Caco-2 (cell line): ENCODE measurements at places on chromosomes 6 and 20. TPM values are rescaled to one million over a fixed set of nuclear protein-coding genes. Genes with fewer than 3 reads are reported as not detected.

Gene KCNS1
- 0.09 TPM in 1 of 2 replicates, not detected in the other for total RNA-seq

Gene RNGTT
- 17.5 and 17.7 TPM in 2 replicates for total RNA-seq

Gene PRDM1
- 10.4 and 11.4 TPM in 2 replicates for total RNA-seq

Gene SLC17A2
- total RNA-seq, result not detected in 2 replicates

Gene SIRPB1
- total RNA-seq, result not detected in 2 replicates

Gene GHRH
- total RNA-seq, result not detected in 2 replicates

Gene ABHD16B
- total RNA-seq, result 0.27 TPM in 1 of 2 replicates, not detected in the other

Gene KCNK5
- total RNA-seq, result 19.8 and 20.9 TPM in 2 replicates

Gene SIGLEC1
- not detected in 2 replicates for total RNA-seq

Gene UNC93A
- 32.3 and 36.1 TPM in 2 replicates for total RNA-seq

Gene PROKR2
- total RNA-seq, result not detected in 2 replicates

Gene EGFL8
- 44.6 and 45.0 TPM in 2 replicates for total RNA-seq

Gene MUC21
- total RNA-seq, result not detected in 2 replicates

Gene VPS16
- total RNA-seq, result 41.3 and 46.6 TPM in 2 replicates

Gene IP6K3
- total RNA-seq, result 0.44 and 0.45 TPM in 2 replicates

Gene BTNL2
- total RNA-seq, result not detected in 2 replicates
